ENCODE measurements at places on chromosomes 11 and 22. TPM values are rescaled to one million over a fixed set of nuclear protein-coding genes. Genes with fewer than 3 reads are reported as not detected.

Gene FTH1
- 2,954 TPM for total RNA-seq

GRCh38 chr11:77208535-77208934 lies 80.5 kb downstream of the MYO7A start:
- DNase-seq: no peak

Gene POU2AF2
- total RNA-seq: not detected

Gene CABP4
- 0.82 TPM for total RNA-seq

GRCh38 chr11:103901656-103902055 lies 134.8 kb upstream of the DDI1 start:
- DNase-seq: no peak

DNA sequence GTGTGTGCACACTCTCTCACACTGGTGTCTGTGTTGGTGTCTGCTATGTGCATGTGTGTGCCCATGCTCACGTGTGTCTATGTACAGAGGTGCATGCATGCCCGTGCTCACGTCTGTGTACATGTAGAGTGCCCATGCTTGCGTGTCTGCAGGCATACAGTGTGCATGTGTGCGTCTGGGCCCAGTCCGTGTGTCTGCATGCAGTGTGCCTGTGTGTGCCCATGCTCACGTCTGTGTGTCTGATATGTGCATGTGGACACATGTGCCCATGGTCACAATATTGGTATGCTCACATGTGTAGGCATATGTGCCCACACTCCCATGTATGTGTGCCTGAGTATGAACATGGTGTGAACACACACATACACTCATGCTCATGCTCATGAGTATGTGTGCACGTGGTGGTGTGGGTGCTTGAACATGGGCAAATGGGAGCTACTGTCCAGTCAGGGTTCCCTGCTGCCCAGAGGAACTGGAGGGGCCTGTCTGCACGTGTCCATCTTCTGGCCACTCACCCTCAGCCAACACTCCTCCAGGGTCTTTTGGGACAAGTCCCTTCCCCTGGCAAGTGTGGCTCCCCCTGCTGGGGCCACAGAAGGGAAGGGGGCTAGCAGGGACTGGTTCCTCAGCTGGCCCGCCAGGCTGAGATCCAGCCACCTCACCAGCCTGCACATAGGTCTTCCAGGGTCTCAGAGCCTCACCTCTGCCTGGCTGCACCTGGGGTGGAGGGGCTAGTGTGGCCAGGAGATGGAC lies 7.3 kb upstream of the TBX1 start:
- no peak for DNase-seq

Gene MRGPRX4
- total RNA-seq: not detected

DNA sequence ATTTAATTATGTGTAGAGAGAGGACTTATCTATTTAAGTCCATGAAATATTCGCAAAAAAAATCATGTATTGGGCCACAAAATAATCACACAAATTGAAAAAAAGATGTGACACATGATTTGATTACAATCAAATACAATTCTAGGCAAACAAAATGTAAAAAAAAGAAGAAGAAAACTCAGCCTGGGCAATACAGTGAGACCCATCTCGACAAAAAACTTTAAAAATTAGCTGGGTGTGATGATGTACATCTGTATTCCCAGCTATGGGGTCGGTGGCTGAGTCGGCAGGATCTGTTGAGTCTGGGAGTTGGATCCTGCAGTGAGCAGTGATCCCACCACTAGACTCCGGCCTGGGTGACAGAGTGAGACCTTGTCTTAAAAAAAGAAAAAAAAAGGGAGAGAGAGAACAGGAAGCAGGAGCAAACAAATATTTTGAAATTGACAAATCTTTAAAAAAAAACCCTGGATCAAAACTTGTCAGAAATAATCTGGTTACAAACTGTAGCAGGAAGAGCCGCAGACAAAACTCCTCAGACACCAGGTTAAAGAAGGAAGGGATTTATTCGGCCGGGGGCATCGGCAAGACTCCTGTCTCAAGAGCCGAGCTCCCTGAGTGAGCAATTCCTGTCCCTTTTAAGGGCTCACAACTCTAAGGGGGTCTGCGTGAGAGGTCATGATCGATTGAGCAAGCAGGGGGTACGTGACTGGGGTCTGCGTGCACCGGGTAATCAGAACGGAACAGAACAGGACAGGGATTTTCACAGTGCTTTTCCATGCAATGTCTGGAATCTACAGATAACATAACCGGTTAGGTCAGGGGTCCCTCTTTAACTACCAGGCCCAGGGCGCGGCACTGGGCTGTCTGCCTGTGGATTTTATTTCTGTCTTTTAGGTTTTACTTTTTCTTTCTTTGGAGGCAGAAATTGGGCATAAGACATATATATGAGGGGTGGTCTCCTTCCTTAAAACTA lies 3.3 kb upstream of the TYMP start:
- no peak for DNase-seq

Gene RTN4R
- 45.6 TPM for total RNA-seq

- DNase-seq: peak; percentile 74
Observed at GRCh38 chr22:29306835-29307595, 565 bp downstream of the GAS2L1 start.

Gene FAM118B
- 28.9 TPM for total RNA-seq

Gene GGTLC2
- not detected for total RNA-seq

GRCh38 chr22:39674536-39674935 lies 104.0 kb downstream of the CACNA1I start:
- no peak for DNase-seq

- no peak for DNase-seq
Observed at GRCh38 chr11:62573006-62573591, 592 bp downstream of the EEF1G start.

GRCh38 chr11:107570015-107570414 lies 4.5 kb upstream of the ALKBH8 start:
- no peak for DNase-seq

DNA sequence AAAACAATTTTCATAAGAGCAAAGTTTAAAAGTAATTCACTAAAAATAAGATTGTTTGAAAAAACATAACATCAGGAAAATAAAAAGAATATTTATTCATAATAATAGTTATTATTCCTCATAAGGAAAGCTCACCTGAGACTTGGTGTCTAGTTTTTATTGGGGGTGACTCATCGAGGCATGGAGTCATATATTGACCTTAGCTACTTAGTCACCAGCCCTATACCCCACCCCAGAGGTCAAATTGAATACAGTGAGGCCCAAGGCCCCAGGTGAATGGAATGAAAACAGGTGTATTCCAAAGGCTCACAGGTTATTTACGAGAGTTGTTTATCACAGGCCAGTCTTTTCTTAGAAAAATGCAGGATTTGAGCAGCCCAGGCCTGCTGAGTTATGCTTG lies 36.9 kb downstream of the CNTF start:
- no peak for DNase-seq

GRCh38 chr11:109552376-109552775 lies 130.4 kb downstream of the C11orf87 start:
- DNase-seq: no peak

Gene UBQLNL
- total RNA-seq: 0.95 TPM

Gene SCARF2
- total RNA-seq: 3.6 TPM

- DNase-seq: no peak
Observed at GRCh38 chr11:25597696-25598095, 734.2 kb upstream of the ANO3 start.

DNA sequence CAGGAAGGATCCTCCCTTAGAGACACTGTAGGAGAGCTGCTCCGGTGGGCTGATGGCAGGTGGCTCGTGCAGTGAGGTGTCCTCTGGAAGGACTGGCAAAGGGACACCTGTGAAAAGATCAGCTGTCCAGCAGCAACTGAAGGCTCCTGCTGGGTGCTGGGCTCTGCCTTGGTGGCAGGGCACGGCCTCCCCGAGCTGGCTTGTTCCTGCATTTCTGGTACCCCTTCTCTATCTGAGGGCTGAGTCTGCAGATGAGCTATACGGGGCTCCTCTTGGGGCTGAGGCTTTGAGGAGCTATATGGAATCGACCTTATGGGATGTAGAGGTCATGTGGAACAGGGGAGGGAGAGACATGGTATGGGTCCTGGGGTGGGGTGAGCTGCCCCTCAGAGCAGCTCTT lies 875.8 kb downstream of the BRD1 start:
- no peak for DNase-seq

Gene MAPK8IP1
- 236 TPM for total RNA-seq

Gene PGM2L1
- total RNA-seq: 62.5 TPM

Gene OR8K1
- not detected for total RNA-seq

- no peak for DNase-seq
Observed at GRCh38 chr11:112694245-112694644, 267.0 kb upstream of the NCAM1 start.

Gene SPDYC
- not detected for total RNA-seq

Gene MPPED2
- 29.9 TPM for total RNA-seq

DNA sequence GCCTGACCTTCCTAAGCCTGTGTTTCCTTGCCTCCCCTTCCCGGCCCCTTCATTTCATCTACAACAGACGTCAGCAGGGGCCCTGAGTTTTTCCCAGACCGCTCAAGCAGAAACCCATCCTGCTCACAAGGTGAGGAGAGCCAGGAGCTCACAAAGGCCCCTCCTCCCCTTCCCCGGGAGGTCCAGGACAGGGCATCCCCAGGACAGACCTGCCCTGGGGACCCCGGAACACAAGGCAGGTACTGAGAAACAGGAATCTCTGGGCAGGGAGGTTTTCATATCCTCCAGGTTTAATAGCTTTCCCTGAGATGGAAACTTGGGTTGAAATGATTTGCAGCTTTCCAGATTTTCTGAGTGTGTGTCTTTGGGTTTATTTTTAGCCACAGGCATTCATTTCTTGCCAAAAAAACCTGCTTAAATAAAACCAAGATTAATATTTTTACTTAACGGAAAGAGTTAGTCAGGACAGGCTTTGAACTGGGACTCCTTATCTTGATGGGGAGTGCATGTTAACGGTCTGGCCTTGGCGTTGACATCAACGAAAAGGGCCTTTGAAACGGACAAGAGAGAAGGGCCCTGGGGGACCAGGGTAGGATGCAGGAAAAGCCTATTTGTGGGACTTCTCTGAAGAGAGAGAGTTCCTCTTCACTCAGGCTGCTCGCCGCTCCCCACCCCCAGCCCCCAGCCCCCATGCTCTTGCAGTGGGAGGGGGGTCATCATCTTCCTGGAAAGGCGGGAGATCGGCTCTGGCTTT lies 38.5 kb downstream of the TIMP3 start:
- DNase-seq: no peak

Gene C11orf97
- total RNA-seq: 0.86 TPM

Gene GGT1
- 11.2 TPM for total RNA-seq

DNA sequence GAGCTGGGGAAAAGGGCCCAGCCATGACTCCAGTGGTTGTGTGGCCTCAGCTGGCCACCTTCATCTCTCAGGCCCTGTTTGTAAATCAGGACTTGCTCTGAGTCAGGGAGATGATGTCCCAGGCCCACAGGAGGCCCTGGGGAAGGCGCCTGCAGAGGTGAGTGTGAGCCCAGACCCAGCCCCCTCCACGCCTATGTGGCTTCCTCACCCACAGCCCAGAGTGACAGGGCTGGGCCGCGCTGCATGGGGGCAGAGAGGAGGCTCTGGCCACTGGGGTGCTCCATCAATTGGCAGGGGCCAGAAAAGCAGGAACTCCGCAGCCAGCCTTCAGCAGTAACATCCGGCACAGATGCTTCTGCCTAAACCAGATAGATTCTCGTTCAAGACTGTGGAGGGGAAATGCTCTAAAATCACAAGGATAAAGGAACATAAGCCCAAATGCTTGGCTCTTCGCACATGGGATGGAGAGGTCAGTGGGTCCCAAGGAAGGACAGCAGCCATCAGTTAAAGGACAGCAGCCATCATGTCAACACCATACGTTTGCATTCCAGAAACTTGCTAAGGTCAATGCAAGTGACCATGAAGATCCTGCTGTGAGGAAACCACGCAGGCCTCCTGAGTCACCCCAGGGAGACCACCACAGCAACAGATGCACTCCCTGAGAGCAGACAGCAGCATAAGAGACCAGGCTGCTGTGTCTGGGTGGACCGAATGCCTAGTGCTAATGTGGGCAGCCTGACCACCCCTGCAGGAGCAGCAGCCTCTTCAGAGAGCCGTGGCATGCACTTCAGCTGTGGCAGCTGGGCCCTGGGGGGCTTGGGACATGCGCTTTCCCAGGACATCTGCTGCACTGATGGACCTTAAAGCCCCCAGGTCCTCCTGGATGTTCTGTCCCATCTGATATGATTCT lies 28.3 kb downstream of the OSBPL5 start:
- no peak for DNase-seq

Gene OR8A1
- total RNA-seq: not detected

Gene NLRP14
- 0.34 TPM for total RNA-seq

Gene TPBGL
- 2.3 TPM for total RNA-seq

- DNase-seq: no peak
Observed at GRCh38 chr11:1906181-1906580, 13.3 kb upstream of the TNNT3 start.

Gene TREH
- not detected for total RNA-seq

DNA sequence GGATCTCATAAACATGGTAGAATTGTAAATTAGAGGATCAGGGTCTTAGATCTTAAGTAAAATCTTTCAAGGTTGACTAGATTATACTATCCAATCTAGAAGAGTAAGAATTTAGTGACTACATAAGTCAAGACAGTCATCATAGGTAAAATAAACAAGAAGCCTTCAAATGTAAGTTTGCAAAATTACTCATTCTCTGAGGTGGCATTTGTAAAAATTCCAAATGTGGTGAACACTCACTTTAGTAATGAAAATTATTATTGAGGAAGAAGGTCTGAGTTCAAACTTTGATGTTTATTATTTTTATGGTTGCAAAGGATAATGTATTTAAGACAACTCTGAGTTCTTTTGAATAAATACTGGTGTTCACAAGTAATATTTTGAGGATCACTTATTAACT lies 4.6 kb downstream of the HYLS1 start:
- DNase-seq: no peak

- DNase-seq: no peak
Observed at GRCh38 chr11:86477495-86478155, 102.9 kb downstream of the CCDC81 start.

Gene HTR3B
- 13.0 TPM for total RNA-seq

Gene NFRKB
- 28.1 TPM for total RNA-seq

DNA sequence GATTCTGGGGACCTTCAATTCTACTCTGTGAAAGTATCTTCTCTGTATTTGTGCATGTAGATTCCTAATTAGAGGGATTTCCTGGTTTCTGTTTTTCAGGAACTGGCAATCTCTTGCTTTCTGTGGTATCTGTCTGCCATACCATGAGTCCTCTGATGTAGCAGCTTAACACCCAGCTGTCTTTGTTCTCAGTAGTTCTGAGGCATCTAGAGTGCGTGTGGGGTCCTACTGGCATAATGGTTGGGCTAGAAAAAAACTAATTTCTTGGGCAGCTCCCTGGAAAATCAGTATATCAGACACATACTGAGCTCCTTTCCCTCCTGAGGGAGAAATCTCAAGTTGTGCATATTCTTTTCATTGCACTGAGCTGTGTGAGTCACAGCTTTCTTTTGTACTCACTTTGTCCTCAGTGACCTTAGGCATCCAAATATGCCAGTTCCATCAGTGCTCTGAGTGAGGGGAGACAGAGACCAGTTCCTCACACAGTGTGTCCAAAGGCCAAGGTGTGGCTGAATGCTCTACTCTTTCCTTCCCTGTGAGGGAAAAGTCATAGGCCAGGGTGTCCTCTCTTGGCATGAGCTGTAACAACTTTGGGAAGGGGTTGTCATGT lies 35.5 kb upstream of the SLC22A24 start:
- no peak for DNase-seq

Data from dorsolateral prefrontal cortex (tissue), 122 donors.